ENCODE measurements at places on chromosomes 6 and 20. TPM values are rescaled to one million over a fixed set of nuclear protein-coding genes. Genes with fewer than 3 reads are reported as not detected.

DNA sequence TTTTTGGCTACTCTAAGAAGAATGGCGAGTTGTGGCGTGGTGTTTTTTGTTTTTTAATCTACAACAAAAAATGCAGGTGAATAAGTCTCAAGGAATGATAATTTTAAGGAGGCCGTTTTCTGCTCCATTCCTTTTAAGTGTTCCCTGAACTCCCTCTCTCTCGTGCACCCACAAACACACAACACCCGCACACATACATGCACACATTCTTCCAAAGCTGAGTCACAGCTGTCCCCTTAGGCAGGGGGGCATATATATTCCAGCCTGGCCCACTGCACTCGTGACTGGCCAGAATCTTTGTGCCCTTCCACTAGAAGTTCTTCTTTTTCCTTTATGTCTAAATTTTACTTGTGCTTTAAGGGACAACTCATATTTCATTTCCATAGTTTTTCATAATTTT lies 405.7 kb downstream of the LMBRD1 start:
- H3K36me3 ChIP-seq = no peaks in the 10 kb centered on the region
- H3K27ac ChIP-seq = no peak overlapping the region
- H3K4me1 ChIP-seq = no peaks in the 10 kb centered on the region
- no peak overlapping the region for H3K4me3 ChIP-seq
- DNase-seq = no peak
- no peaks in the 10 kb centered on the region for H3K27me3 ChIP-seq

GRCh38 chr6:133392641-133393040 lies 151.5 kb downstream of the EYA4 start:
- H3K4me3 ChIP-seq = no peak overlapping the region
- no peak for DNase-seq
- no peak overlapping the region for H3K27ac ChIP-seq
- no peaks in the 10 kb centered on the region for H3K36me3 ChIP-seq
- H3K4me1 ChIP-seq = no peaks in the 10 kb centered on the region

SLPI gene
- not detected for total RNA-seq

DNA sequence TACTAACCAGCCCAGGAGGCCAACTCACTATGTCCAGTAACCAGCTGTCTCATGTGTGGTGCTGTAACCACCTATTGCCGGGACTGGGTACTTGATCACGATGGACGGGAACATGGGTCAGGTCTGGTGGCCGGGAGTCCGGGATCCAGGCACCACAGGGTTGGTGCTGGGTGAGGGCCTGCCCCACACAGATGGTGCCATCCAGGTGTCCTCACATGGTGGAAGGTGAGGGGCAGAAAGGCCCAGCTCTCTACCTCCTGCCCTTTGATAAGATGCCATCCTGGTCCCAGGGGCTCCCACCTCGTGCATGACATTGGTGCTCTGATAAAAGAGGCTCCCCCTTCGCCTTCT lies 116.3 kb downstream of the TAF4 start:
- no peak overlapping the region for H3K27ac ChIP-seq
- no peaks in the 10 kb centered on the region for H3K36me3 ChIP-seq
- no peaks in the 10 kb centered on the region for H3K4me1 ChIP-seq
- H3K27me3 ChIP-seq = peaks cover 12% of the 10 kb centered on the region

PAK5 gene
- not detected for total RNA-seq

BHLHE23 gene
- not detected for total RNA-seq

TGM3 gene
- not detected for total RNA-seq

- peaks cover 7% of the 10 kb centered on the region for H3K4me1 ChIP-seq
- H3K27ac ChIP-seq = no peak overlapping the region
- no peaks in the 10 kb centered on the region for H3K27me3 ChIP-seq
- DNase-seq = peak; percentile 55
- H3K4me3 ChIP-seq = no peak overlapping the region
These were observed 380.3 kb upstream of the JARID2 start for GRCh38 chr6:14865531-14866100.

DNA sequence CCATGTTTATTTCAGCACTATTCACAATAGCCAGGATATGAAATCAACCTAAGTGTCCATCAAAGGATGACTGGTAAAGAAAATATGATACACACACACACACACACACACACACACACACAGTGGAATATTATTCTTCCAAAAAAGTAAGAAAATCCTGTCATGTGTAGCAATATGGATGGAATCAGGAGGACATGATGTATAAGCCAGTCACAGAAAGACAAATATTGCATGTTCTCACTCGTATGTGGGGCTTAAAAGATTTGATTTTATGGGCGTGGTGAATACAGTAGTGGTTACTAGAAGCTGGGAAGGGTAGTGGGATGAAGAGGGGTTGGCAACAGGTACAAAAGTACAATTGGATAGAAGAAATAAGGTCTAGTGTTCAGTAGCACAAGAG lies 207.0 kb upstream of the PRDM1 start:
- no peak overlapping the region for H3K27ac ChIP-seq
- H3K27me3 ChIP-seq = peaks cover 4% of the 10 kb centered on the region
- no peak overlapping the region for H3K4me3 ChIP-seq
- peaks cover 4% of the 10 kb centered on the region for H3K4me1 ChIP-seq
- no peak for DNase-seq

DNA sequence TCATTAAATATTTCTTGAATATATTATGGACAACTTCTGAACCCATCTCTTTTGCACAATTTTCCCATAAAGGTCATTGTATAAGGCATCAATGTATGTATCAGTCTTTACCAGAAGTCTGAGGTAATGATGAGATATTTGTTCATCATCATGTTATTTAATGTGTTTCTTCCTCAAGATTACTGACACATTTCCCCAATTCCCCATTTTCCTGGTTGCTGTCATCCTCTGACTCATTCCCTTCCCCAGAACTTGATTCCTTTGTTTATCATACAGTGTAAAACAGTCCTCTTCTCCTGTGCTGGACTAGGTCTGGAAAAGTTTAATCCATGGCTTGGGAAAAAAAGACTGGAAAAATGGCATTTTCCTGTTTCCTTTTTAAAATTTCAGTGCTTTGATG lies 107.9 kb upstream of the FLRT3 start:
- no peak overlapping the region for H3K4me3 ChIP-seq
- H3K27me3 ChIP-seq = no peaks in the 10 kb centered on the region
- no peak overlapping the region for H3K27ac ChIP-seq
- no peak for DNase-seq

DNA sequence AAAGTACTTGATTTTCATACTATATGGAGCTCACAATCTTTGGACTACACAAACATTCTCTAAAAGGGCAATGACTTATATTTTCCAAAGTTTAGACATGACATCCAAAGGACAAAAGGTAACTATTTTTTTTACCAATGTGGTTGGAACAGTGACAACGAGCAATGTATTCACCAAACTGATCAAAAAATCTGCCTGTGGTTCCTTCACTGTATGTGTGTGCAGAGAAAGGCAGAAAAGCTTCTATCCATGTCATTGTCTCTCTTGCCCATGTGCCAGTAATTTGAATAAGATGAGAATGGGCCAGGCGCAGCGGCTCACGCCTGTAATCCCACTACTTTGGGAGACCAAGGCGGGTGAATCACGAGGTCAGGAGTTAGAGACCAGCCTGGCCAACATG lies 25.5 kb downstream of the MCUR1 start:
- H3K36me3 ChIP-seq = peaks cover 2% of the 10 kb centered on the region
- no peaks in the 10 kb centered on the region for H3K27me3 ChIP-seq
- no peaks in the 10 kb centered on the region for H3K4me1 ChIP-seq
- no peak overlapping the region for H3K27ac ChIP-seq
- DNase-seq = no peak
- no peak overlapping the region for H3K4me3 ChIP-seq

PSORS1C1 gene
- not detected for total RNA-seq

DNA sequence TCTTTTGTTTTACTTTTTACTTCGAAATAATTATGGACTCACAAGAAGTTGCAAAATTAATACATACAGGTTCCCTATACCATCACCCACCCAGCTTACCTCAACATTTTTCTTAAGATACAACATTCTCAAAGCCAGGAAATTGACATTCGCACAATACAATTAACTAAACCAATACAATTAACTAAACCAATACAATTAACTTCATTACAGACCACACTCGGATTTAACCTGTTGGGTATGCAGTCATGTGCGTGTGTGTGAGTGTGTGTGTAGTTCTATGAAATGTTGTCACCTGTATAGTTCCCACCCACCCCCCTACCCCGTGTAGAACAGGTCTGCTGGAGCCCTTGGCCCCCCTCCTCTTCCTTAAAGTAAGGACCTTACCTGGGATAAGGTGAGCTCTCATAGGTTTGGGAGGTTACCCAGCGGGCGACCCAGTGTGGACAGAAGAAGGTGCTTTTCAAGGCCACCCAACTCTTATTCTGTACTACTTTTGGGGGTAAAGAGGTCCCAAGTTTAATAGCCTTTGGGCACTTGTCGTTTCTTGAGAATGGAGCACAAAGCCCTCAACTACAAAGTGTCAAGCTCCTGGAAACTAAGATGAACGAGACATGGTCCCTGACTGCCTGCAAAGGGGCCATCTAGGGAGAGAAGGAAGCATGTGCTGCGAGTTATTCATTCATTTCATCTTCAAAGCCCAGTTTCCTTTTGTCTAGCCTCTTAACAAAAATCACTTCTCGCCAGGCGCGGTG lies 544 bp upstream of the STK38 start:
- H3K4me3 ChIP-seq = peak overlapping the region; percentile 97
- no peaks in the 10 kb centered on the region for H3K27me3 ChIP-seq
- no peak for DNase-seq
- peaks cover 2% of the 10 kb centered on the region for H3K36me3 ChIP-seq
- H3K4me1 ChIP-seq = peaks cover 36% of the 10 kb centered on the region
- peak overlapping the region; percentile 98 for H3K27ac ChIP-seq

DNA sequence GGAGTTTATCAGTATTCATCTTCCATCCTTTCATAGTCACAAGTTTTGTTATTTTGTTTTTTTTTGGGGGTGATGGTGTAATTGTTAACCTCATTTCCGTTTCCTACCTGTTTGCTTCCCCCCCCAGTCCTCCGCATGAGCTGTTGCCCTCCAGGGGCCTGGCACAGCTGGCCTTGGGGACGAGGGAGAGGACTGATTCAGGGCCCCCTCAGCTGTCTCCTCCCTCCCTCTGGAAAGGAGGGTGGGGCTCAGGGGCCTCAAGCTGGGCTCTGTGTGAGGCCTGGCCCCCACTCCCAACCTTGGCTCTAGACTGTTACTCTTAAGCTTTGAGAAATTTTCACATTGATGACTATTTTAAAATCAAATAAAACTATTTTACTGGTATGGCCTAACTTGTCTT lies 4.0 kb downstream of the LRRC73 start:
- peaks cover 29% of the 10 kb centered on the region for H3K4me1 ChIP-seq
- peaks cover 39% of the 10 kb centered on the region for H3K36me3 ChIP-seq
- no peak overlapping the region for H3K27ac ChIP-seq

- no peak overlapping the region for H3K27ac ChIP-seq
- H3K27me3 ChIP-seq = no peaks in the 10 kb centered on the region
- no peak for DNase-seq
- H3K36me3 ChIP-seq = peaks cover 39% of the 10 kb centered on the region
These were observed 20.7 kb downstream of the NKX2-4 start for GRCh38 chr20:21376626-21377025.

WFDC10B gene
- not detected for total RNA-seq

GRCh38 chr20:7836076-7836475 lies 104.2 kb downstream of the HAO1 start:
- no peak overlapping the region for H3K27ac ChIP-seq
- H3K36me3 ChIP-seq = no peaks in the 10 kb centered on the region
- no peak for DNase-seq
- H3K4me1 ChIP-seq = no peaks in the 10 kb centered on the region
- H3K4me3 ChIP-seq = no peak overlapping the region

DNA sequence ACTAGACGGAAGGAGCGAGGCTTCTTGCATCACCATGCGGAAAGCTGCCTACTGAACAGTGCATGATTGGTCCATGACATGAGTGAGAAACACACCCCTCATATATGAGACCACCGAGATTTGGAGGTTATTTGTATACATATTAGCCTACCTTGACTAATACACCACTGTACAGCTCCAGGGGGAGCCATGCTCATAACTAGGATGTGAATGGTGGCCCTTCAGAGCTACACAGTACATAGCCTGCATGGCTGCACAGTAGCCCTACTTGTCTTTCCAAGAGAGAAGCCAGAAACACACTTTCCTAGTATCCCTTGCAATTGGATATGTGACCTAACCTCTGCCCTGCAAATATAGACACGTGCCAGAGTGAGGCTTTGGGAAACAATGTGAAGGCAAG lies 21.8 kb upstream of the MCUR1 start:
- H3K27me3 ChIP-seq = no peaks in the 10 kb centered on the region
- H3K4me1 ChIP-seq = no peaks in the 10 kb centered on the region
- no peaks in the 10 kb centered on the region for H3K36me3 ChIP-seq
- H3K27ac ChIP-seq = no peak overlapping the region
- no peak for DNase-seq

- H3K27me3 ChIP-seq = no peaks in the 10 kb centered on the region
- H3K27ac ChIP-seq = no peak overlapping the region
- no peaks in the 10 kb centered on the region for H3K36me3 ChIP-seq
- no peaks in the 10 kb centered on the region for H3K4me1 ChIP-seq
- DNase-seq = no peak
These were observed 115.9 kb downstream of the BMP5 start for GRCh38 chr6:55759536-55759935.

DNA sequence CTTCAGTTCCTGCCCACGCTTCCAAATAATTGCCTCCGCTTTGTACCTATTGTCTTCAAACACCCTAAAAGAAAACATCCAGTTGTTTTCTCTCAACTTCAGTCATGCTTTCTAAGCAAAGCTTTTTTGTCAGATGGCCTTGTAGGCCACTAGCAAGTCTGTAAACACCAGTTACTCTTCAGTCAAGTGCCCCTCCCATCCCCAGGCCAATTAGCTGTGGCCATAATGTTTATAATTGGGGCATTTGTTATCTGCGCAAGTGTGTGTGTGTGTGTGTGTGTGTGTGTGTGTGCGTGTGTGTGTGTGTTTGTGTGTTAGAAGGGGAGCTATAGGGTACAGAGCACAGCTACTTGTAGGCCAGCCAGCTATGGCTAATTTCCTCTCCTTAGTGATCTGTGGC lies 272.4 kb upstream of the MARCKS start:
- DNase-seq = no peak
- H3K27me3 ChIP-seq = no peaks in the 10 kb centered on the region
- H3K4me1 ChIP-seq = no peaks in the 10 kb centered on the region
- H3K4me3 ChIP-seq = no peak overlapping the region

GRCh38 chr20:36454698-36455427 lies 86.5 kb upstream of the MYL9 start:
- H3K36me3 ChIP-seq = no peaks in the 10 kb centered on the region
- no peak overlapping the region for H3K4me3 ChIP-seq
- no peak overlapping the region for H3K27ac ChIP-seq
- DNase-seq = no peak
- H3K4me1 ChIP-seq = no peaks in the 10 kb centered on the region

- H3K27ac ChIP-seq = no peak overlapping the region
- no peaks in the 10 kb centered on the region for H3K27me3 ChIP-seq
- H3K36me3 ChIP-seq = no peaks in the 10 kb centered on the region
- DNase-seq = no peak
These were observed 43.0 kb downstream of the DNAAF9 start for GRCh38 chr20:3364323-3365013.

OPRM1 gene
- not detected for total RNA-seq
